ENCODE measurements at places on chromosomes 16 and 17. TPM values are rescaled to one million over a fixed set of nuclear protein-coding genes. Genes with fewer than 3 reads are reported as not detected.

Gene RAB11FIP4
- 1.6 TPM for total RNA-seq

Gene DYNLRB2
- 0.27 TPM for total RNA-seq

Gene MYH3
- 0.39 TPM for total RNA-seq

Gene PYDC1
- not detected for total RNA-seq

Gene TMC5
- total RNA-seq, result 5.4 TPM

Gene MYO15B
- 31.9 TPM for total RNA-seq

Gene ZNF213
- total RNA-seq, result 7.1 TPM
